Lower lobe of right lung (tissue), 2 donors: ENCODE measurements at places on chromosomes 2 and 18. TPM values are rescaled to one million over a fixed set of nuclear protein-coding genes. Genes with fewer than 3 reads are reported as not detected.

GRCh38 chr2:45404807-45405297, 206.2 kb downstream of the SRBD1 start:
- H3K4me3 ChIP-seq, result no peak overlapping the region
- no peak overlapping the region for H3K27ac ChIP-seq
- no peaks in the 10 kb centered on the region for H3K27me3 ChIP-seq
- H3K4me1 ChIP-seq, result no peaks in the 10 kb centered on the region
- no peaks in the 10 kb centered on the region for H3K36me3 ChIP-seq

GRCh38 chr2:195410074-195410671, 246.9 kb upstream of the SLC39A10 start:
- H3K27ac ChIP-seq, result no peak overlapping the region
- no peaks in the 10 kb centered on the region for H3K4me1 ChIP-seq
- no peak overlapping the region for H3K4me3 ChIP-seq
- H3K36me3 ChIP-seq, result no peaks in the 10 kb centered on the region
- H3K27me3 ChIP-seq, result no peaks in the 10 kb centered on the region
- DNase-seq, result no peak

GRCh38 chr2:45330108-45330507, 281.0 kb downstream of the SRBD1 start:
- peaks cover 10% of the 10 kb centered on the region for H3K4me1 ChIP-seq
- no peak for DNase-seq
- H3K27ac ChIP-seq, result no peak overlapping the region
- H3K27me3 ChIP-seq, result no peaks in the 10 kb centered on the region
- no peak overlapping the region for H3K4me3 ChIP-seq
- no peaks in the 10 kb centered on the region for H3K36me3 ChIP-seq

GRCh38 chr18:69689121-69689759, 258.4 kb downstream of the CD226 start:
- no peaks in the 10 kb centered on the region for H3K36me3 ChIP-seq
- H3K4me3 ChIP-seq, result no peak overlapping the region
- no peaks in the 10 kb centered on the region for H3K27me3 ChIP-seq
- DNase-seq, result no peak
- H3K4me1 ChIP-seq, result no peaks in the 10 kb centered on the region

DNA sequence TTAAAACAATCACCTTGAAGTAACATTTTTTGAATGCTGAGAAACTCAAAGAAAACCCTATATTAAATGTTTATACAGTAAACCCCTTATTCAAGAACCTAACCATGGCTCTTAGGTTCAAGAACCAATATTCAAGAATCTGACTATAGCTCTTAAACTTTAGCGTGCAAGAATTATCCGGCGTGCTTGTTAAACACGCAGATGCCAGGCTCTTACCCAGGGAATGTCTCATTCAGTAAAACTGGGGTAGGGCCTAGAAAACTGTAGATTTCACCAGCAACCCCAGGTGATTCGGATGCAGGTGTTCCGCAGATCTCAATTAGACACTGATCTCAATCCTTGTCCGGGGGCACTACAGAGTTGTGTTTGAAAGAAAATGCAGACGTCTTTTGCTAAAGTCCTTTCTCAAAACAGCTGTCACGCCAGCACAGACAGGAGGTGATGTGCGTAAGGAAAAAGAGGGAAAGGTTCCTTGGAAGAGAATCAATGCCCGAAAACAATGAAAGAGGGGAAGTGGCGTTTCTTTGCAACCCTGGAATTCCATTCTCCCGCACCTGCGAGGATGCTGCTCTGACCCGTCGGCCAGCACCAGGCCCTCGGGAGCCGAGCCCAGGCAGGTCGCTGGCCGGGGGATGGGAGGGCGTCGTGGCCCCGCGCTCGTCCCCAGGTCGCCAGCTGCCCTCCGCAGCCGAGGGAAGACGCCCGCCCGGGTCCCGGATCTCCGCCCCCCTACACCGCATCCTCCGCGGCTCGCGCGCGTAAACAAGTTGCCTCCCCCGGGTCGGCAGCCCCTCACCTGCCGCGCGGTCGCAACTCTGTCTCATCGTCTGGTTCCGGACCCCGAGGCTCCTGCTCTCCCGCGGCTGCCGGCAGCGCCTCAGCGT, 851 bp downstream of the EIF2AK3 start:
- H3K27me3 ChIP-seq, result no peaks in the 10 kb centered on the region
- DNase-seq, result peak; percentile 60
- peaks cover 32% of the 10 kb centered on the region for H3K4me1 ChIP-seq

DNA sequence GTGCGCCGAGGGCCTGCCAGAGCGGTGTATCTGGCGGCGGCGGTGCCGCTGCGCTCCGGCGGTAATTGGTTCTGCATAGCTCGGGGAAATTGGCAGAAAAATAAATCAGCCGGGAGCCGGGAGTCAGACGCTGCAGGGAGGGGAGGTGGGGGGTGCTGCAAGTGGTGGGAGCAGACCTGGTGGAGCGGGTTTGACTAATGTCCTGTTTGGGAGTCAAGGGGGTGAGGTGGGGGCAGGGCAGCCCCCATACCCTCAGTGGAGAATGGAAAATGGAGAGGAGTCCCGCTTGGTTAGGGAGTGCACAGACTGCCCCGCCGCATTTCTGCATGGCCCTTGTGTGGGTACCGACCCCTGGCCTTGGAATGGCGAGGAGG, 107.3 kb downstream of the DYSF start:
- no peaks in the 10 kb centered on the region for H3K4me1 ChIP-seq
- peaks cover 9% of the 10 kb centered on the region for H3K36me3 ChIP-seq
- no peak overlapping the region for H3K27ac ChIP-seq
- H3K4me3 ChIP-seq, result no peak overlapping the region
- no peaks in the 10 kb centered on the region for H3K27me3 ChIP-seq

DNA sequence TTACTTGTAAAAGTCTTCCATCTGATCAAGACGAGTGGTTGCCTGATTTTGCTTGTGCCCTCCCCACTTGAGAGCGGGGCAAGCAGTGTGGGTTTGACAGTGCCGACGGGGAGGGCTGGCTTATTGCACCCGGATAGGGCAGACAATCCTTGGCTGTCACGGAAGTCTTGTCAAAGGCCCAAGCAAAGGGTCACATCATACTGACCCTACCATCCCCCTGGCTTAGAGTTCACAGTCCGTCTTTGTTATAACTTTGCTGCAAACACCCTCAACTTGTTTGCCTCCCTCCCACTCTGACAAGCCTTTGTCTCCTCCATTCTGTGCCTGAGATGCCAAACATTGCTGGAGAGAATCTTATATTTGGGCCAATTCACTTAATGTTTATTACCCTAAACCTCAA, 165.9 kb upstream of the MSH6 start:
- H3K4me1 ChIP-seq, result no peaks in the 10 kb centered on the region
- DNase-seq, result no peak
- no peaks in the 10 kb centered on the region for H3K36me3 ChIP-seq
- no peaks in the 10 kb centered on the region for H3K27me3 ChIP-seq
- H3K27ac ChIP-seq, result no peak overlapping the region

DNA sequence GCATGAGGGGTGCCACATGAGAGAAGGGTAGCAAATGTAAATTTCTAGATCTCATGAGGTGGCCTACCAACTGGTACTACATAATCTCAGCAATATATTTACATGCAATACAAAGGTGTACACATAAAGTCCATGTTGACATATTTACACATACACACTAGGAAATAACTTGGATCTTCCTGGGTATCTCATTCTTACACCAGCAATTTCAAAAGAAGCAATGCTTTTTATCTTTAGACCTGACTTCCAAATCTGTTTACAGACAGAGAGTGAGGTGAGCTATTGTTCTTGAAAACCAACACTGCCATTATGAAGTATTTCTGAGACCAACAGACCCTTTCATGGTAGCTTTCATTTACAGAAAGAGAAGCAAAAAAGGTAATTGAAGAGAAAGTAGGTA, 184.2 kb downstream of the ERBB4 start:
- no peaks in the 10 kb centered on the region for H3K4me1 ChIP-seq
- no peak overlapping the region for H3K27ac ChIP-seq
- no peak overlapping the region for H3K4me3 ChIP-seq

DNA sequence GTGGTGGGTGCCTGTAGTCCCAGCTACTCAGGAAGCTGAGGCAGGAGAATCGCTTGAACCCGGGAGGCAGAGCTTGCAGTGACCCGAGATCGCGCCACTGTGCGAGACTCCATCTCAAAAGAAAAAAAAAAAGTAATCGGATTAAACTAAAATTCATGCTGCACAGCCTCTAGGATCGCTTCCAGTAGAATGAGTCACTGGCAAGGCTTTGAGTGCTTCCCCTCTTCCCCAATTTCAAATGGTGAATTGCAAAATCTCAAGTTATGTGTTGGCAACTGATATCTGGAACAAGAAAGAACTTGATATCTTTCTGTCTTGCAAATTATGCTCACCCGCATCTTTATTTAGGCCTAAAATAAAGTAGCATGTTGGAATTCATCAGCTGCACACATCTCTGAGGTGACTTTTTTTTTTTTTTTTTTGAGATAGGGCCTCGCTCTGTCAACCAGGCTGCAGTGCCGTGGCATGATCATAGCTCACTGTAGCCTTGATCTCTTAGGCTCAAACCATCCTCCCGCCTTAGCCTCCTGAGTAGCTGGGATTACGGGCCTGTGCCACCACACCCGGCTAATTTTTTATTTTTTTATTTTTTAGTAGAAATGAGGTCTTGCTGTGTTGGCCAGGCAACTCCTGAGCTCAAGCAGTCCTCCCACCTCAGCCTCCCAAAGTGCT, 12.7 kb downstream of the TTC39C start:
- no peaks in the 10 kb centered on the region for H3K27me3 ChIP-seq
- DNase-seq, result no peak
- peaks cover 33% of the 10 kb centered on the region for H3K4me1 ChIP-seq
- no peaks in the 10 kb centered on the region for H3K36me3 ChIP-seq

- no peaks in the 10 kb centered on the region for H3K27me3 ChIP-seq
- no peak for DNase-seq
- H3K27ac ChIP-seq, result no peak overlapping the region
- H3K36me3 ChIP-seq, result no peaks in the 10 kb centered on the region
Observed at GRCh38 chr18:75128051-75128605, 80.8 kb downstream of the PTGR3 start.

DNA sequence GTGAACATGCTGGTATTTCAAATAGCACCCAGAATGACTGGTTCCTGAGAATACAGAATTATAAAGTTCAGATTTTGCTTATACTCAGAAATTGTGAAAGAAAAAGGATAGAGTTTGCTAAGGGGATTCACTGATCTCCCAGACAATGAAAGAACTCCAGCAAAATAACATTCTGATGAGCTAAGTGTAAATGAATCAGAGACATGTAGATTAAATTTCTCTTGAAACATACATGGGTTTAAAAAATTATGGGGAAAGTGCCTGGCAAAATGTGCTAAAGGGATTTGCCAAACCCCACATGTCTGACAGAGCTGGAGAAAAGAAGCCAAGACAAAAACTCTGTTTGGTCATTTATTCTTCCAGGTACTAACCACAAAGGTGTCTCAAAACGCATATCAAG, 116.3 kb downstream of the FTCDNL1 start:
- no peaks in the 10 kb centered on the region for H3K27me3 ChIP-seq
- no peak for DNase-seq
- no peak overlapping the region for H3K4me3 ChIP-seq
- no peak overlapping the region for H3K27ac ChIP-seq

TRIM43 gene
- not detected for total RNA-seq

VWA3B gene
- 7.9 TPM for total RNA-seq

CSRNP3 gene
- 2.3 TPM for total RNA-seq

SERPINB12 gene
- total RNA-seq, result not detected

SLC30A3 gene
- 0.80 TPM for total RNA-seq

CRYGC gene
- not detected for total RNA-seq

CTAGE1 gene
- not detected for total RNA-seq
